ENCODE measurements at places on chromosomes 5 and 9.

GRCh38 chr9:114155995-114156656, 789 bp downstream of the COL27A1 start:
- no peak for DNase-seq

DNA sequence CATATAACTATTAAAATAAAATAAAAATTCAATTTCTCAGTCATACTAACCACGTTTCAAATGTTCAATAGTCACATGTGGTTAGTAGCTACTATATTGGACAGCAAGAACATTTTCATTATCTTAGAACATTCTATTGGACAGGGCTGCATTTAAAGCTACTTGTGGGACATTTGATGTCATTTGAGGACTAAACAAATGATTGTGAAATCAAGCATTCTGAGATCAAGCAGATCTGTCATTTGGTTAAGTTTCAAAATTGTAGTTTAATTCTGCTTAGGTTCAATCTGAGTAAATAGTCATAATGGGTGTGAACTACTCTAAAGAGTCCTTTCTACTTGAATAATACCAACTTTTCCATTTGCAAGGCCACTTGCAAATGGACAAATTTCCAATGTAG, 226.9 kb upstream of the C9orf72 start:
- DNase-seq: no peak

GRCh38 chr5:54607006-54607405, 89.4 kb downstream of the SNX18 start:
- DNase-seq: no peak

- DNase-seq: no peak
Measured at GRCh38 chr9:76717613-76718012, 46.6 kb upstream of the PCA3 start.

DNA sequence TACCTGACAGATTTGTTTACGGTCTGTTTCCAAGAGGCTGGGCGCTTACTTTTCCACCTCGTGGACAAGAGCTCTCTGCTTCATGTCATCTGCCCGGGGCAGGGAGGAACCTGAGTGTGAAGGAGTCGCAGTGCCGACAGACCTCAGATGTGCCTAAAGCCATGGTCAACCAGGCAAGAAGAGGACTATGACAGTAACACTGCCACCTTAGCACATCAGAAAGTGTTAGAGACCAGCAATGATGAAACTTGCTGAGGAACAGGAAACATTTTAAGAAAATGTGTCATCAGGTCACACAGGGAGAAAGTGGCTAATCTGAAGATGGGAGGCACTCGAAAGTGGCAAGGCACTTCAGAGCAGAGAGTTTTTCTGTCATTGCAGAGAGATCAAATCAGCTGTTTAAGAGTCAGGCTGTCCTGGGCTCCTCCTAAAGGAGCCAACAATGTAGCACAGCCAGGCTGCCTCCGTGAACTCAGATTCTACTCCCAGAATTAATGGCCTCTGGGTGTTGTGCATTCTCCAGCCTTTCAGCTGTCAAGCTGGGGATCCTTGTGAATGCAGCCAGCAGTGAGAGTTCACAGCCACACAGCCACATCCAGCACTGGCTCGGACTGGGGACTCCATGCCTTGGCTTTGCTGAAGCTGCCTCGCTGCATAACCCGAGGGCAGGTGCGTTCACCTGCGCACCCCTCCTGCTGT, 94.6 kb downstream of the RAPGEF1 start:
- DNase-seq: peak; percentile 36

DNA sequence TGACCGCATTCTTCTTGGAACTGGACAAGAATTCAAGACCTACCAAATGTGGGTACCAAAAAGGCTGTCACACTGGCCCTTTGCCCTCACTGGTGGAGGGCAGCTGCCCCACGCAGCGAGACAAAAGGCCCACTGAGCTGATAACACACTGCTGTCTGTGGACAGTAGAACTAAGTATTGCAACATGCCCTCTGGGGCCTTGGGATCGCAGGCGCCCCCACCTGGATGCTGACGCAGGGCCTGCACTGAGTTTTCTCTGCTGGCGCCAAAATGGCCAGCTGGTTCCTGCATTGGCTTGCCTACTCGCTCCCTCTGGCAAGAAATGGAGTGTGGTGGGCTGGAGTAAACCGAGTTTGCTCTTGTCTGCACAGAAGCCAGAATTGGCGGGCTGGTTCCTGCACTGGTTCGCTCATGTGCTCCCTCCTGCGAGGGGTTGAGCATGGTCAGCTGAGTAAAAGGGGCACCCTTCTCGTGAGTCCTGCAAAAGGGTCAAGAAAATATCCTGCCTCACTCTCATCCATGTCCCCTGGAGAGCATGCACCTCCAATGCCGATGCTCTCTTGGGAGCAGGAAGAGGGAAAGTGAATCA, 55.7 kb downstream of the NXNL2 start:
- DNase-seq: no peak

DNA sequence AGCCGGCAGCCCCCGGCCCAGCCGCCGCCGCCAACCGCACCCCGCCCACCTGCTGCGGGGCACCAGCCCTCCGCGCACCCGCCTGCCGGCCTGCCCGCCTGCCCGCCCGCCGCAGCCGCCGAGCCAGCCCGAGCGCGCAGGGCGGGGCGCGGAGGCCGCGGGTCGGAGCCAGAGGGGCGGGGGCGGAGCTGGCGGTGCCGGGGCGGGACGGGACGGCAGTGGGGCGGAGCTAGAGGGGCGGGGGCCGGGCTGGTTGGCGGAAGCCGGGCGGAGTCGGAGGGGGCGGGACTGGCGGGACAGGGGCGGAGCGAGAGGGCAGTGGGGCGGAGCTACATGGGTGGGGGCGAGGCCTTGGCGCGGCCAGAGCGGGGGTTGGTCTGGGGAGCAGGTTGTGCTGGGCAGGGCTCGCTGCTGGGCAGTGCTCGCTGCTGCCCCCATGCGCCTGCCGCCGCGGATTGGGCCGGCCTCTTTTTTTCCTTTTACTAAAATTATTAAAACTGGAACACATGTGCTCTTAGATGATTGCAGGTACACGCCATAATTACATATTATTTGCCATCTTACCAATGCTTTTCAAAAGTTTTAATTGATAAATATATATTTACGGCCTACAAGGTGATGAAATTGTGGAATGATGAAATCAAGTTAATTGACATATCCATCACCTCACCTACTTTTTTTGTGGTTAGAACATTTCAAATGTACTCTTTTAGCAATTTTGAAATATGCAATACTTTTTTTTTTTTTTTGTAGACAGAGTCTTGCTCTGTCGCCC, at the start of gene SH3GLB2:
Gene SH3GLB2, minus strand, starts transcription at position 140 of the 775 bp plus-strand sequence. CDS start 177 bp downstream, outside the sequence.
- peak; percentile 98 for DNase-seq

DNA sequence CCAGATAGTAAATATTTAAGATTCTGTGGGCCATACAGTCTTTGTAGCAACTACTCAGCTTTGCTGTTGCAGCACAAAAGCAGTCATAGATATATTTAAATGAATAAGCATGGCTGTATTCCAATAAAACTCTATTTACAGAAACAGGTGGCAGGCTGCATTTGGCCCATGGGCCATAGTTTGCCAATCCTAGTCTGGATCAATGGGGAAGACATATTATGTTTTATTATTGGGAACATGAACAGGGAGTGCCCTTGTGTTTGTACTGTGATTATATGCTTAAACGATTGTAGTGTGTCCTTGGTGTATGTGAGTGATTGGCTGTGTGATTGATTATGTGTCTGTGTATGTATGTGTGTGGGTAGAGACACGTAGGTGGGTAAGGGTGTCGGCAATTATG, 12.0 kb upstream of the CCL27 start:
- DNase-seq: no peak

Measured in eye (tissue), 1 donor.